Stimulated activated CD4-positive, alpha-beta T cell treated with anti-CD3 and anti-CD28 coated beads, TNF-alpha, amount 100 ng/mL, for 4 hours (primary cell): ENCODE measurements at places on chromosomes 12 and 14.

DNA sequence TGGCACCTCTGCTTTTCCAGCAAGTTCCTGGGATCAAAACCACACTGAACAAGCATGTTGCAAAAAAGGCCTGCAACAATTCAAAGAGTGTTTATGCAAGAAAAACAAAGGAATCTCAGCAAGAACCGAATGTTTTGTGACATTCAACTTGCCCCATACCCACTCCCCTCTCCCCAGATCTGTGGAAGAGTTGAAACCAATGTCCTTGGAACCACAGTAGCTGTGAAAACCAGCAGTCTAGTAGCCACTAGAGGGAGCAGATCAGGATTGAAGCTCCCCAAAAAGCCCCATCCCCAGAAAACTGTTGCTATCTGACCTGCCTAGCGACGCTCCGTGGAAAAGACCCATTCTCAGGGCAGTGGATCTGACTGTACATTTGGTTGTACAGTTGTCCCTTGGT, 27.1 kb downstream of the PRKAB1 start:
- no peak for DNase-seq

DNA sequence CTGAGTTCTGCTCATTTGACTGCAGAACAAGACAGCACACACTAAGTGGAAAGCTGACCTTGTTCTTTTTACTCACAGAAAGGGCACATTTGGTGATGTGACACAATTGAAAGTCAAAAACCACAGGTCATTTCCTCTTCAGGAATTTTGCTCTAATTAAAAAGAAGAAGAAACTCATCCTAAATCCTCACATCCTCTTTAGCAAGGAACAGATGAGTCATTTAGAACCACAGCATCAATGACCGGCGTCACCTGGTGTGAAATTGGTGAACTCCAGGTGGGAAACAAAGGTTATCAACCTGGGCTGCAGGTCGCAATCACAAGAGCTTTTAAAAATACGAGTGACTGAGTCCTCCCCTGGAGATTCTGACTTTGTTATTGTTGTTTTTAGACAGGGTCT, 2.9 kb upstream of the RNU6-8 start:
- no peak for DNase-seq

DNA sequence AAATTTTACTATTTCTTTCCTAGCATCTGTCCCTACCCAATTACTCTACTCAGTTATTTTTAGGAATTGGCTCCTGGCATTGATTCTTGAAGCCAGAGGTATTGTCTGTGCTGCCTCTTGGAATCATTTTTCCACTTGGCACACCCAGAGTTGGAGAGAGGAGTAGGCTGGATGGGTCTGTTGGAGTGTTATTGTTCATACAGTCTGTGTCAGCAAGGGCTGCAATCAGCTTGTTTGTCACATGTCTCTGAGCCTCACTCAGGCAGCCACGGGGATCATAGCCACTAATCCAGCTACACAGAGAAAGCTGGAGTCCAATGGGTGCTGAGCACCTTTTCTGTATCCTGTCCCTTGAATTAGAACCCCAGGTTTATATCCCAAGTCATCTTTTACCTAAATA, 176.0 kb upstream of the DYRK2 start:
- DNase-seq, result no peak

GRCh38 chr12:51661836-51662235, 70.8 kb downstream of the SCN8A start:
- DNase-seq, result no peak

GRCh38 chr14:69139743-69140142, 13.2 kb downstream of the DCAF5 start:
- no peak for DNase-seq

DNA sequence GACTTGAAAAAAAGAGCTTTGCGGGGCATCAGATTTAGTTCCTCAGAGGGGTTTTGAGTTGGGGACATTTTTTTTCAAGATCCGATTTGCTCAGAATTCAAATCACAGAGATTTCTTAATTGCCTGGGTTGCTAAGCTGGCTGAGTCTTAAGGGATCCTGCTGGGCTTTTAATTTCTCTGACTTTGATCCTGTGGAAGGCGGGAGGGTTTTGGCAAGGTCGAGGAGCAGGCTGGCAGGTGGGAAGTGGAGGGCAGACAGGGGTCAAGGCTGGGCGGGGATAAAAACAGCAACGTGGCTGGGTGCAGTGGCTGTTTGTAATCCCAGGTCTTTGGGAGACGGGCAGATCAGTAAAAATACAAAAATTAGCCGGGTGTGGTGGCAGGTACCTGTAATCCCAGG, 33.5 kb upstream of the CCDC63 start:
- DNase-seq, result no peak

DNA sequence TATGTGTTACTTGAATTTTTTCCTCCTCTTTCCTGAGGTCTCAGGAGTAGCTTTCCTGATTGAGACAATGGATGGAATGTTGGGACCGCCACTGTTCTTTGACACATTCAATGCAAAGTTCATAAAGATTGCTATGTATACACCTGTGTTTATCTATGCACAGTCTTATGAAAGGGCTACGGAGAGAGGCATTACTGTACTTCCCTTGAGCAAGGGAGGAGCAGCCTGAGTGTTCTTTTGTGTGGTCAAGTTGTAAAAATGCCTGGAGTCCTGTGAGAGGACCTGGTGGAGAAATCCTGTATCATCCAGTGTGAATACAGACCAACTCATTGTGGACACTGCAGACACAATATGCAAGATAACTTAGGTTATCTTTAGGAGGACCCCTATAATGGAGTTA, 1.2 kb downstream of the SRGAP1 start:
- DNase-seq, result no peak

DNA sequence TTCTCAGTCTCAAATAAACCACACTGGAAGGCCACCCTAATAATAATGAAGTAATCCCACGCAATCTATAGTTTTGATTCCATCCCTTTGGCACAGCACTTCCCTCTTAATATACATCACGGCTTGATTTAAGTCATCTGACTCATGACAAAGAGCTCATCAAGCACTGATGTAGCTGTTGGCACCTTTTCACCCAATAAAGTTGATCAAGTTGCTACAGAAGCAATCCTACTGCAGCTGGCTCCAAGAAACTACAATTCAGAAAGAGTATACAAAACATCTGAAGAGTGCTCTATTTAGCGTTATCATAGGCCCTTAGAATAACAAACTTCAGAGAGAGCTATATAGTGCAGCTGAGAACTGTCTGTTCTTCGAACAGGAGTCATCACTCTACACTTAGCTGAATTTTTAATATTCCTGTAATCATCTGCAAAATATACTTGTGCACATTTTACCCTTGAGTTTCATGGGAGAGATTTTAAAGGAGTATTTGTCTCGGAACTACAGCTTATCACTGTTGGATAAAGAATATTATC, 94.9 kb downstream of the OSBPL8 start:
- DNase-seq, result no peak

DNA sequence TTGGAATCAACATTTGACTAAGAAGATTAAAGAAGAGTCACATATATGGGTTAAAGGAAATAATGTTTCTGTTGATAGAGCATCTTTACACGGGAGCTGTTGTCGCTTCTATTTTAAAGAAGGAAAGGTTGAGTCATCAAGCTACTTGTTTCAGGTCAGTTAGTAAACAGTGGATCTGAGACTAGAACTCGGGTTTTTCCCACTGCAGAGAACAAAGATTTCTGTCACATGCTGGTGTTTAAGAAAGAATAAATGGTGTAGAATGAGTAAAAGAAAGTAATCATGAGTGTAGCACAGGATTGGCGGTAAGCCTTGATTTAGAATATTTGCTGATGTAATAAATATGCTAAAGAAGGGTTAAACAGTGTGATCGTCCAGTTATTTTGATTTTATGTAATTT, 455.5 kb downstream of the AEBP2 start:
- no peak for DNase-seq

GRCh38 chr14:67492538-67492937, 4.0 kb upstream of the TMEM229B start:
- DNase-seq, result no peak

DNA sequence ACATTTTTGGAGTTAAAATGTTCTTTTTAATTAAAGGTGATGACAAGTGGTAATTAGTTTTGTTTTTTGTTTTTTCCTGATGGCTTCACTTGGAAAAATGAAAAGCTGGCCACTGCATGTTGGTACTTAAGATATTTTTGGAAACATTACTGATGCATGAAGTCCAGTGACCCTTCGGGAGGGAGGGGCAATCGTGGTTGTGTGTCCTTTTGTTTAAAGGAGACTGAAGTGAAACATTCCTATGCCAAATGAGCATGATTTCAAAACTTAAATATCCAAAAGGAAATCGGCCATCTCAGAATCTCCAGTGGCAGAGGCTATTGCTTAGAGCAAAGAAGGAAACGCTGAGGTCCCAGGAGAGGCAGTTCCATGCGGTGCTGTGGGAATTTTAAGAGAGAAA, 20.1 kb downstream of the LTBP2 start:
- DNase-seq, result no peak

- no peak for DNase-seq
Observed at GRCh38 chr12:64814432-64814831, 10.0 kb upstream of the TBC1D30 start.

GRCh38 chr12:98990648-98991047, 345.6 kb downstream of the APAF1 start:
- no peak for DNase-seq

- DNase-seq, result no peak
Observed at GRCh38 chr12:77999074-77999715, 168.5 kb downstream of the NAV3 start.

DNA sequence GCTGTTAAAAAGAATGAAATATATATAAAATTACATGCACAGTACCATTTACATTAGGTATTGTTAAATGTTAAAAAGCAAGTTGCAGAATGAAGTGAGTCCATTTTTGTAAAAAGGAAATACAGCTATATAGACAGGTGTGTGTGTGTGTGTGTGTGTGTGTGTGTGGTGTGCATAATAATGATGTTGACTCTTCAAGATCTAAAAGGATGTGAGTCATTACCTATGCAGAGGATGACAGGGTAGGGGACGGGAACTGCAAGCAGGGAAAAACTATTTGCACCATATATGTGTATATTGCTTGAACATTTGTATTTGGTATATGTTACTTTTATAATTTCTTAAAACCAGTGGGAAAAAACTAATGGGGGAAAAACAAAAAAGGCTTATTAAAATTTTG, 3.1 kb downstream of the C14orf39 start:
- no peak for DNase-seq

DNA sequence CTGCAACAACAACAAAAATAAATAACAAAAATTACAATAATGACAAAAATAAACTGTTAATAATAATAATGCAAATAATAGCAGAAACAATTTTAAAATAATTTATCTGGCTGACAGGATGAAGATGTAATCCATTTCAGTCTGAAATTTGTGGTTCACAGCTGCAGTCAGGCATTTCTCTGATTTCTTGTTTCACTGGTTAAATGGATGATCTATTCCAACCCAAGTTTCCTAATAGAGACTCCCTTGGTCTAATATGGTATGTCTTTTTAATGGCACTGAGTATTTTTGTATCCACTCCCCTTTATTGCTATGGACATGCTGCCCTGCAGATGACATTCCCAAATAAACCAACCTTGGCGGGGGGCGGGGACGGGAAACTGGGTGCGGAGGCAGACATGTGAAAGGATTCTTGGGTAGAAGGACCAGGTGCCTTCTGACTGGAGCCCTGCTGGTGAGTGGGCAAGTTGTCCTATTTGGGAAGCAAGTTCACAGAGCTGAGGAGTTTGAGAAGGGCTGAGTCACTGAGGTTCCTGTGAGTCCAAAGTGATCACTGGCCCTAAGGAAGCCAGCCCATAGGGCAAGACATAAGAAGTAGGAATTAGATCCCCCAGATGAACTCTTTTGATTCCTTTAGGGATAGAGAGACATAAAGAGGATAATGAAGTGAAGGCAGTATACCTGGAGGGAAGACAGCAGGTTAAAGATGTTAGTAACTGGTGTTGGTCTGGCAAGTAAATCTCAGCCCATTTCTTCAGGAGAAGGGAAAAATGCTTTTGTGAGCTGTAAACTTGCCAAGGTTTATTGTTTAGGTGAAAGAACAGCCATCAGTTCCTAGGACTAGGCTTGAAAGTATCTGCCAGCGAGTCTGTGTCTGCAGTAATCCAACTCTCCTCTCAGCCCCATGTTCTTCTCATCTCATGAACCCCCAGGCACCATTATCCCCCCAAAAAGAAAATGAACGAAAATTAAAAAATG, 14.5 kb downstream of the FOXG1 start:
- DNase-seq, result no peak

- DNase-seq, result no peak
Observed at GRCh38 chr12:80707830-80708258, 410 bp downstream of the MYF6 start.

- DNase-seq, result no peak
Observed at GRCh38 chr14:63933110-63933509, 80.3 kb downstream of the SYNE2 start.

DNA sequence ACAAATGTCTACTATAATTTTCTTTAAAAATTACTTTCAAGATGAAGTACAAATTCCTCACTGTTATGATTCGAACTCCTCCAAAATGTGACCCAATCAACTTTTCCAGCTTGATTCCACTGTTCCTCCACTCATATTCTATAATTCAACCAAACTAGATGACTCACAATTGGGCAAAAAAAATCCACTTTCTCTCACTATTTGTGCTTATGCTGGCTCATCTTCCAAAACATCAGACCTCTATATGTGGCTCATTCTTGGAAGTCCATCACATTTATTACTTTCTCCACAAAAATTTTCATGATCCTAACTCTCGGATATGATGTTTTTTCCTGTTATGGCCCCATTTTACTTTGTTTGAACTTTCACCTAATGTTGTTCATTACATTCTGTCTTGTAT, 26.9 kb upstream of the RXYLT1 start:
- DNase-seq, result no peak

DNA sequence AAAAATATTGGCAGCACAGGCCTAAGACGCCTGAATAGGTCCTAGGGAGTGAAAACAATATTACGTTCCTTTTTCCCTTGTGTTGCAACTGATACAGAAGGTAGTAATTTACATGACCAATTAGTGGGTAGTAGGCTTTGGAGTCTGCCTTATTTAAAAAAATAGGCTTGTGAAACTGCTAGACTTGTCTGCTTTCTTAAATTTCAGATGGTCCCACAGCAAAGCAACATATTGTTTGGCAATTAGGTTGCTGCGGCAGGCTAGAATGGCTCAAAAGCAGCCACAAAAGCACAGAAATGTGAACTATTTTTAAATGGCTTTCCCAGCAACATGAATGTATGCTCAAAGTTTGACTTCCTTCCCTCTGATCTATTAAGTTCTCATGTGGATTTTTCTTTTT, 211.9 kb downstream of the TTC8 start:
- no peak for DNase-seq

DNA sequence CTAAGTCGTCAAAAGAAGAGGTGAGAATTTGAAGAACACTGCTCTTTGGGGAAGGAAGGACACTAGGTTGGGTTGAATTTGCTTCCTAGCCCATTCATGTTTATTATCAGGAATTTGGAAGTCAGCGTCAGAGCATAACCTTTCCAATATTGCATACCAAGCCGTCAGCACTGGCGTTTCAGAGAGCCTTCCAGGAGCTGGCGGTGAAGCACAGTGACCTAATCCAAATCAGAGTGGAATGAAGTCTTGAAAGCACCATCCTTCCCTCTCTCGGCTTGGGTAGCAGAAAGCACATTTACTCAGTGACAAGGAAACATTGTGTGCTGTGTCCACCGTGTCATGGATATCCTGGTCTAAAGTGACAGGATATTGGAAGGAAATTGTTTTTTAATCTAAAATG, 240.3 kb upstream of the PELI2 start:
- no peak for DNase-seq

GRCh38 chr12:64810831-64811230, 13.6 kb upstream of the TBC1D30 start:
- DNase-seq, result no peak

- DNase-seq, result no peak
Observed at GRCh38 chr14:61812347-61813095, 50.3 kb downstream of the SNAPC1 start.

- DNase-seq, result no peak
Observed at GRCh38 chr12:92537290-92537960, 165.4 kb upstream of the PLEKHG7 start.
